ENCODE measurements at places on chromosomes 5 and 9.

GRCh38 chr5:69527128-69527770, 32.7 kb upstream of the GTF2H2C start:
- DNase-seq, result no peak

- DNase-seq, result no peak
Measured at GRCh38 chr9:38332625-38333024, 59.9 kb upstream of the ALDH1B1 start.

DNA sequence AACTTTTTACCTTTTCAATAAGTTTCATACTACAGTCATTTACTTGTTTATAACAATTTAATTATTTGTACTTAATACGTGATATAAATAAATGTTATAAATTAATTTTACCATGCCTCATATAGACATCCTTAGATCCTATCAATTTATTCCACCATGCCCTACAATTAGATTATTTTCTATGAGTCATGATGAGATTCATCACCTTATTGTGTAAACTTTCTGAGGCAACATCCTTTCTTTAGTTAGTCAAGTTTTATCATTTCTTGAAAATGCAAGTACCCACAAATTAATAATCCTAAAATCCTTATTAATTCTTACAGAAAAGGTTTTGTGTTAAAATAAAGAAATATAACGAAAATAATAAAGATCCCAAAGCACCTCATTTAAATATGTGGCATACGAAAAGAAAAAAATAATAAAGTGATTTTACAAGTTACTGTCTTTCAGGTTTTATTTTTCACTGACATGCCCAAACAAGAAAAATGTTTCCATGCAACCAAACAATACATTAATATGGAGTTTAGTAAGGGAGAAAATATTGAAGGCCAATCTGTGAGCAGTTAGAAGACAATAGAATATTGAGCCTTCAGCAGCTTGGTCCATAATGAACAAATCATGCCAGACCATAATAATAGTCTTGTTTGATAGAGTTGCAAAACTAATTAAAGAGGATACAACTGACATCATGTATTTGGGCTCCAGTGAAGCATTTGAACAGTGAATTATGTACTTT, 188.7 kb upstream of the MRPS30 start:
- no peak for DNase-seq

DNA sequence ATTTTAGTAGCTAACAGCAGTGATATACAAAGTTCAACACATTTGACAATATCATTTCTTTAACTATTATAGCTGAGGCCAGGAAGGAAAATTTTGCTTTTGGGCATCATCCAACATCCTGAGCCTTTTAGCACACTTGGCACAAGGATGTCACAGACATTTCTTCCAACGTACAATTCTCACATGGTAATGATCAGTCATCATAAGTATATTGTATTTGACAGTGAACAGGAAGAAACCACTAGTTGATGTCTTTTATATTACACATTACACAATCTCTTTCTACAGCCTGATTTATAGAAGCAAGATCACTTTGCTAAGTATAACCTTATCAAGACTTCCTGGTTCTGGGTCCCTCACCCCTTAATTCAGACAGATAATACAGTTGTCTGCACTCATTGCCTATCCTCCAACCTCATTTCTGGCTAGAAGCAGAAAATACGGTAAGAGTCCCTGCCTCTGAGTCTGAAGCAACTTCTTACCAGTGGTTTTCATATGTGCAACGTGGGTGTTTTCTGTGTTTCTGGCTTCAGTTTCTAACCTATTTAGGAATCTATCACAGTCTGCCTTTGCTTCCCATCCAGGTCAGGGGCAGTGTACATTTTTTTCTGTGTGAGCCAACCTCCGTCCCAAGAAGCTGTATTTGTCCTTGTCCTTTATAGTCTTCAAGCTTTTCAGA, 167.8 kb downstream of the PAM start:
- no peak for DNase-seq

- DNase-seq, result peak; percentile 32
Measured at GRCh38 chr5:2038321-2039179, 155.8 kb upstream of the IRX4 start.

- no peak for DNase-seq
Measured at GRCh38 chr5:138665261-138665660, 88.0 kb upstream of the CTNNA1 start.

DNA sequence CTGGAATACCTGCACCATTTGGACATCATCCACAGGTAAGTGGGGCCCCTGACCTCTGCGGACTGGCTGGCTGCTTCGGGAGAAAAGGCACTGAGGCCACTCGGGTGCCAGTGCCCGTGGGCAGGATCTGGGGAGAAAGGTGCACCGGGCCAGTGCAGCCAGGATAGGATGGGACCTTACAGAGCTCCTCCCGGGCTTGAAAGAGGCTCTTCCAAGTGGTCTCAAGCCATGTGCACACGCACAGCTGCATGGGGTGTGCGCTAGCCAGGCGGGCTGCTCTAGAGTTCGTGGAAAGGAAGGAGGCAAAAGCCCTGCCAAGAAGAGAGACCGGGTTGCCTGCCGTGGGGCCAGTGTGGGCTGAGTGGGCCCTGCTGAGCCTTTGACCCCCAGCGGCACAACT, 13.4 kb downstream of the STKLD1 start:
- DNase-seq, result no peak

DNA sequence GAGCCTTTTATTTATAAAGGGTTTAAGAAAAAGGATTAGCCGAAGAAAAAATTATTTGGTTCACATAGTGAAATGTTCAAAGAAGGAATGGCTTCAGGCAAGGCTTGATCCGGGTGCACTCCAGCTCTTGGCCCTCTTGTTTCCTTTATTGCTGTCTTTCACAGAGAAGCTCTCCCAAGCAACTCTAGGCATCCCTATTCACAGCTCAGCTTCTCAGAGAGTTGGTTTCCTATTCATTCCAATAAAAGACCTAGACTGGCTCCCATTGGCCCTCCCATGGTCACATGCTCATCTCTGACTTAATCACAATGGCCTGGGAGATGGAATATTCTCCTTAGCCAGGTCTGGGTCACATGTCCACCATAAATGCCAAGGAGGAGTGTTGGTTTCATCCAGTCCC, 9.4 kb upstream of the FGFR4 start:
- DNase-seq, result peak; percentile 81

GRCh38 chr9:93064392-93065134, 6.1 kb downstream of the SUSD3 start:
- DNase-seq, result no peak

DNA sequence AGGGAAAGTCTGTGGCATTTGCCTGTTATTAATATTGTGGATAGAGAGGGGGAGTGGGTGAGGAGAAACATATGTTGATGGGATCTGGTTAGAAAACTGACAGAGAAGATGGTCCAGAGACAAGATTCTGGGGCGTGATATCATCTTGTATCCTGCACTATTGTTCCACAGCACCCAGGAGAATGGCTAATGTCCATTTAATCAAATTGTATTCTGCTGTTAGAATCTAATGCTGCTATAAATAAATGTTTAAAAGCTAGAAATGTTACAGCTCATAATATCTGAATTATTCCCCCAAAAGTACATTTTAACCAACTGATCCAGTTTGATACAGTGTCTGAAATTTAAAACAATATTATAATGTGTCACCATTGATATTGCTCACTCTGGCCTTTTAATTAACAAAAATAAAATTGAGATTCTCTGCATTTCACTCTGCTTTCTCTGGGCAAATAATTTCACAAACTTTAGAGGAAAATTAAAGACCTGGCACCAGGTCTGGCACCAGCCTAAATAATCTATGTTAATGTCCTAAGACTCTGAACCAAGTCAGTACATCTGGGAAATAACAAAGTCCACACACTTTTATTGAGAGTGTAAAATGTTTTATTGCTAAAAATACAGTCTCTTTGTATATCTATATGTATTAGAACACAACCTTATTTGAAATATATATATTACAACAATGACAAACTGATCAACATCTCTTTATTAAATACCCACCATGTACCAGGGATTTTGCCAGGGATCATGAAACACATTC, 18.8 kb downstream of the HTR4 start:
- no peak for DNase-seq

DNA sequence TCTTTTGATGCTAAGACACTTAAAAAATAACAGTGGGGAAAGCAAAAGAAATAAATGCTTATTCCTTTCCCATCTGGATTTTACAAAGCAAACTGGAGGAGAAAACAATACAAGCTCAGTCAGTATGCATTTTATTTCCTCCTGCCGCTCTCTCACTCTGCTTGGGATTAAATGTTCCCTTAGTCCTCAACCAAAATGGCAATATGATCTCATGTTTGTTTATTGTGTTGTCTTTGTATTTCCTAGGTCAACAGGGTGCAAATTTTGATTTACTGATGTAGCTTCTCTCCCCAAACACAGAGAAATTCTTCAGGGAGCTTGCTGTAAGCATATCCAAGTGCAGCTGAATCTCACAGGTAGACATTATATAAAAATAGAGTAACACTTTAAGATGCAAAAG, 92.1 kb upstream of the ERBIN start:
- no peak for DNase-seq

GRCh38 chr5:170651604-170652277, 131.8 kb upstream of the GABRP start:
- no peak for DNase-seq

DNA sequence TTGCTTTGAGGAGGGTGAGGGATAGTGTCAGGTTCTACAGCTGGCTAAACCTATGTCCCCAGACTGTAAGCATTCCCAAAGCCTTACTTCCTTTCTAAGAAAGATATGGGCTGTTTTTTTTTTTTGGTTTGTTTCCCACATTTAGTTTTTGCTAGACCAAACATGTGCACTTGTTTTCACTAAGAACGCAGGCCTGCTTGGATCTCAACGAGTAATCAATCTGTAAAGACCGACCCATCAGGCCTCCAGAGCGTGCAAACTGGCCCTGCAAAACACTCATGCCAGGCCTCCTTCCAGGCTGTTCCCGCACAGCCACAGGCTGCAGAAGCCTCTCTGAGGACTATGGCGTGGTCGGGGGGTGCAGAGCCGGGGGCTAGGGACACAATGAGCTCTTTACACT, 304.8 kb upstream of the PANK3 start:
- no peak for DNase-seq

- no peak for DNase-seq
Measured at GRCh38 chr9:84241817-84242373, 98.7 kb downstream of the SLC28A3 start.

- no peak for DNase-seq
Measured at GRCh38 chr5:14521748-14522147, 59.8 kb upstream of the OTULINL start.

GRCh38 chr9:133818444-133818843, 80.3 kb upstream of the SARDH start:
- no peak for DNase-seq

- no peak for DNase-seq
Measured at GRCh38 chr5:176134529-176135223, 103.5 kb upstream of the SIMC1 start.

- DNase-seq, result no peak
Measured at GRCh38 chr9:38352530-38353328, 39.8 kb upstream of the ALDH1B1 start.

DNA sequence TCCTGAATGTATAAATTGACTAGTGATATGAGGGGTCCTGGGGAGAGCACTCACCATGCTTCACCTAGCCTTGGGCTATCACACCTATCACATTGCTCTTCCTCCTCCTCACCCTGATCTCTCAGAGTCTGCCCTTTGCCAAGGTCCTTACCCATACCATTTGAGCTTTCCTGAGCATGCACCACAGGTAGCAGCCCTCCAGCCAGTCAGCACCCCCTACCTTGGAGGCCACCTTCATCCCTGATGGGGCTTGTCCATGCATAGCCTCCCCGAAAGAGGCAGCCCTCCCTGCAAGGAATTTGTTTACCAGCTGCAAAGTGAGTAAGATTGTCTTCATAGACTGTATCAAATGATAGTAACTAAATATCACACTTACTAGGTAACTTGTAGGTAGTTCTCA, 83.1 kb downstream of the ALDH7A1 start:
- DNase-seq, result no peak

DNA sequence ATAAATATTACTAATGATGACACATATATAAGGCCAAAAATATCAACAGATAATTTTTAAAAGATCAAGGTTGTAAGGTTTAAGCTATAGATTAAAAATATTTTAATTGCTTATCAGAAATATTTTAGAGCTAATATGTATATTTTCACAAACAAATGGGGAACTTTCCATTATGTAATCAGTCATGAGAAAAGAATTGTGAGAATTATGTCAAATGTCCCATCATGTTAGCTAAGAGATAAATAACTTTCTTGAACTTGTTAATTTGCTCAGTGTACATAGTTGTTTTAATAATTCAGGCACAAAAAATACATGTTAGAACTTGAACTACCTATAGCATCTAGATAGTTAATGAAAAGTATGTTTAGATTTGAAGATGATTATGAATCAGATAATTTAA, 67.7 kb downstream of the SYK start:
- DNase-seq, result no peak

DNA sequence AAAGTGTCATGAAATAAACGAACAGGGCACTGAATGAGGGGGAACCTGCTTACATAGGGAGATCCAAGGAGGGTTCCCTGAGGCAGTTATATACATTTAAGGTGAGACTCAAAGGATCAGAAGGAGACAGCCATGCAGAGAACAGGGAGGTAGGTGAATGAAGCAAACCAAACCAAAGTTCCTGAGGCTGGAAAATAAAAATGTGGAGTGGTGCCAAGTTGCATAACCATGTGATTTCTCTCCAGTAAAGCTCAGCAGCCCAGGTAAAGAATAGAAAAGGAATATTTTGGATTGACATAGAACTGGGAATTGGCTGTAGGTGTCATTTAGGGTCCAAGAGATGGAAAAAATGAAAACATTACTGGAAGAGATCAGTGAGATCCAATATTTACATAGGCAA, 110.7 kb downstream of the CAAP1 start:
- no peak for DNase-seq

DNA sequence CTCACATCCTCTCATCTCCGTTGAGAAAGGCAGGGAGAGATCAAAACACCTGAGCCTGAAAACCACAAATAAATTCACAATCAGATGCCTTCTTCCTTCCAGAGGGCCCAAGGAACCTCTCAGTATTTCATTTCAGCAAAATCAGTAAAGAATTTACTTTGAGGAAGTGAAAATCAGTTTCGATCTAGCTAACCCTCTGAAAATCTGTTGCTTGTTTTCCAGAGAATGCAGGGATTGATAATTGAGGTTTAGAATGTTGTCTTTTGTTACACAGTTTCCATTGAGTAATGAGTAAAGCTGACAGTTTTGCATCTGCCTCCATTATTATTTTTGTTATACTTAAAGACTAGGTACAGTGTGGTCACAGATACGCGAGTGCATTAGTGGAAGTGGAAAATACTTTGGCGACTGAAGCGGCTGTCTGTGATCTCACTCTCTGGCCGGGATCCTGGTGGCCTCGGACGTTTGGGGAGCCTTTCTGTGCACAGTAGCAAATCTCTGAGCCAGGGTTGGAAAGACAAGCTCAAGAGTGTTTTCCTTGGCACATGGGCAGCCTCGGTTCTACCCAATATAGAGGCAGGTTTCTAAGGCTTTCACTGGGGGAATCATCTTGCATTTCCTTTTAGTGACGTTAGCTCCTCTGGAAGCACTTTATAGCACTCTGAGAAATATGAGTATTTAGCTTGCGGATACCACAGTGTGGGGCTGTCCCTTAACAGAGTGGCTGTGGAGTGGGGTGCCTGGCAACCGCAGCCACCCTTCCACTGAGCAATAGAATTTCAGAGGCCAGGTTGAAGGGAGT, 32.2 kb upstream of the ANGPTL2 start:
- DNase-seq, result no peak

- DNase-seq, result no peak
Measured at GRCh38 chr5:65910711-65911110, 15.7 kb upstream of the ERBIN start.

Measured in HAP-1 (cell line).